ENCODE measurements at places on chromosomes 2 and 18.

- no peak for DNase-seq
Observed at GRCh38 chr18:76052227-76052595, 442.8 kb downstream of the ZNF516 start.

GRCh38 chr2:68018727-68019126 lies 44.1 kb downstream of the C1D start:
- no peak for DNase-seq

GRCh38 chr2:240435948-240436682 lies 652 bp downstream of the GPC1 start:
- DNase-seq = no peak

DNA sequence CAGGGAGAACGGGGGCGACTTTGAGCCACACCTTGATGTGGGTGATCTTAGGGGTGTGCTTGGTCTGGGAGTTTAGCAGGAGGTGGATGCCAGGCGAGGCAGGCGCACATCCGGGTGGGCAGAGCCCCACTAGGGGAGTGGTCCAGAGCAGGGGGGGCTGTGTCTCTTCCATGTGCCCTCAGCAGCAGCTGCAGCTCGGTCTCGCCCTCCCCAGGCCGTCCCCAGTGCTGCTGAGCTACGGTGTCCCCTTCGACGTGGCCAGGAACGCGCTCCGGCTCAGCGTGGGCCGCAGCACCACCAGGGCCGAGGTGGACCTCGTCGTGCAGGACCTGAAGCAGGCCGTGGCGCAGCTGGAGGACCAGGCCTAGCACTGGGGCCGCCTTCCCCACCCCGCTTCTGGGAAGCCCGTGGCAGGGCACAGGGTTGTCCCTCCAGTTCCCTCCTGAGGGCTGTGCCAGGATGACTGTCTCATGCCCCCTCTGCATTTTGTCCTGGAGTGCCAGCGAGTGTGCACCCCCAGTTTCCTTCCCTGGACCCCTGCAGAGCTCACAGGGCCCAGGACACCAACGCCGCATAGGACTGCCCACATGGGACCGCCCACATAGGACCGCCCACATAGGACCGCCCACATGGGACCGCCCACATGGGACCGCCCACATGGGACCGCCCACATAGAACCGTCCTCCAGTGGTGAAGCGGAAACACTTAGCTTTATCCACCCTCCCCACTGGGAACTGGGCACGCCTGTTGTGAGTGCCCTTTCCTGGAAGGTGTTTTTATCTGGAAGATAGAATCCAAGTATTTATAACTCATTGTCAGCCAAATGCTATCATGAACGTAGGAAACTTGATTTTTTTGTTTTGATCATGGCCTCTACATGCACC lies 1.9 kb upstream of the ESPNL start:
- DNase-seq = no peak

GRCh38 chr2:134217351-134217750 lies 36.5 kb upstream of the MGAT5 start:
- DNase-seq = no peak

DNA sequence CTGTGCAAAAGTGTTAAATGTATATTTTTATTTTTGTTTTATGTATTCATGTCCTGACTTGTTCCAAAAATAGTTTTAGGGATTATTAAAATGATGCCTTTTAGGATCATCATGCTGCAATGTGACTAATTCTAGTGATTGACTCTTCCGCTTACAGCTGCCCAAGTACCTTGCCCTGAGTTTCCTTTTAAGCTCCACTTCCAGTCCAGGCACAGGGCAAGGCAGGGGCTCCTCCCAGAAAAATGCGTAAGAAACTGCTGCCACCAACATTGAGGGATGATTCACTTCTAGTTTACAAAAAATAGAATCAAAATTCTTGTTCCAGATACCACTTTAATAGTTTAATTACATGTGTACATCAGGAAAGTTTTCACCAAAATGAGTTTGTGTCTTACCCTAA lies 116.4 kb downstream of the IRS1 start:
- DNase-seq = no peak

GRCh38 chr2:191899410-191899809 lies 52.5 kb upstream of the CAVIN2 start:
- no peak for DNase-seq

DNA sequence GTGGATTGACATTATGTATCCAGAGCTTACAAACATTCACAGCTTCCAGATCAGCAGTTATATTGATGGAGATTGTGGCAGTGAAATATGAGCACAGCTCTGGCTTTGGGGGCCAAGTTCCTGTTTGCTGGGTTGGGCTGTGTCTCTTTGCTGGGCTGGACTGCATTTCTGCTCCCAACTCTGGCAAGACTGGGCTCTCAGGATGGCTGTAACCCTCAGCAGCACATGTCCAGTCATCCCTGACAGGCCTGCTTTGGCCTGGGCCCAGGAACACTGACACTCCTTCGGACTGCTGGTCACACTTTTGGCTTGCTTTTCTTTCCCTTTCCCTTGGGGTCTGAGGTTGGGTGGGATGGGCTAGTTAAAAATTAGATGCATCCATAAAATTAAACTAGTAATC lies 17.9 kb upstream of the VPS4B start:
- DNase-seq = no peak

- no peak for DNase-seq
Observed at GRCh38 chr18:40006634-40007033, 1948.4 kb upstream of the PIK3C3 start.

- DNase-seq = no peak
Observed at GRCh38 chr2:195543902-195544894, 112.8 kb upstream of the SLC39A10 start.

DNA sequence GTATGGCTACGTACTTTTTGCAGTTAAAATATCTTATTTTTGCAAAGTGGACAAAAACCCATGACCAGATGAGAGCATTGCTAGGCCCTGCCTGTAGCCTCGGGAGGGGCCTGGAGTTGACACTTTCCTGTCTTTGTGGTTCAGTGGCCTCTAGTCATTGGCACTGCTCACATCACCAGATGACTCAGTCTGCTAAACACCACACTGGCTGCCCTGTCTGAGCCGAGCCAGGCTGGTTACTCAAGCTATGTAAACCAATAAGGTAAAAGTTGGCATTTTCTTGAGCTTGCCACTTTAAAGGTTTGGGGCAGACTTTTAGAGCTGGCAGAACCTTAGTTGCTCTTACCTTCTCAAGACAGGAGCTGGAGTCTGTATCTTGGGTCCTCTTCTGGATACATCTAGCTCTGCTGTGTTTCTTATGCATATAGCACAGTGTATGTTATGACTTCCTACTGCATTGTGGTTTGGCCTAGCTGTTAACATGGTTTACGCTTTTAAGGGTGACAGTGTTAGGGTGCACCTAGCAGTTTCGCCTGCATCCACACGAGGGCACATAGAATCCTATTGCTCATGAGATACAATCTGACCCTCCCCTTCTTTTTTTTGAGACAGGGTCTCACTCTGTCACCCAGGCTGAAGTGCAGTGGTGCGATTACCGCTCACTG lies 76.4 kb downstream of the AP1S3 start:
- no peak for DNase-seq

GRCh38 chr2:158013891-158014290 lies 87.8 kb upstream of the UPP2 start:
- DNase-seq = no peak

GRCh38 chr2:100941646-100942240 lies 60.3 kb upstream of the RPL31 start:
- no peak for DNase-seq

DNA sequence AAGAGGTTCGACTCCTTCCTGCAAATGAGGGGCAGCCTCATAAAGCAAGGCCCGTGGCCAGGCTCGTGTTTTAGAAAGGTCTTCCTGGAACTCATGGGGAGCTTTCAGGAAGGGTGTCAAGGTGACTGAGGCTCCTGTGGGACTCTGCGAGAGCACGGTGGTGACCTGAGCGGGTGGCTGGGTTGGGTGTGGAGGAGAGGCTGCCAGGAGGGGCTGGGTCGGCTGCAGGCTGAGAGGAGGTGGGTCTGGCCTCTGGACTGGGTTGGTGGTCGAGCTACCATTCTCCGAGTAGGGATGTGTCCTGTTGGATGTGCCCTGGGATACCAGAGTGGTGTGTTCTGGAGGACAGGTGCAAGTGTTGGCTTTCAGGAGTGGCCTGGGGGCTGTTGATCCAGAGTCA lies 86.4 kb downstream of the DGKD start:
- DNase-seq = no peak

- DNase-seq = no peak
Observed at GRCh38 chr2:32222966-32223365, 41.7 kb downstream of the NLRC4 start.

DNA sequence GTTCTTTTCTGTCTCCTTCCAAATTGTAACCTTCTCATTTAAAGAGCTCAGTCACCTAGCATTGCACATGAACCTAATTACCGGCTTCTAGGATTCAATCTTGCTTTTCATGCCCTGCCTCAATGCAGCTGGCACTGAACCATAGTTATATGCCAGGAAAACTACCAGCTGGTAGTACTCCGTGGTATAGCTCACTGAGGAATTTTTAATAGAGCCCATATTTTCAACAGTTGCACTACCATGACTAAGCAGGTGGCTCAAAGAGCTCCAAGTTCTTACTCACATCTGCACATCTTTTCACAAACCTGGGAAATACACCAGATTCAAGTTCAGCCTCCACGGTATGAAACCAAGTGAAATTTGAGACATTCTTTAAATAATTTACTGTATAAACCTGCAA lies 363.5 kb downstream of the GRB14 start:
- DNase-seq = no peak

DNA sequence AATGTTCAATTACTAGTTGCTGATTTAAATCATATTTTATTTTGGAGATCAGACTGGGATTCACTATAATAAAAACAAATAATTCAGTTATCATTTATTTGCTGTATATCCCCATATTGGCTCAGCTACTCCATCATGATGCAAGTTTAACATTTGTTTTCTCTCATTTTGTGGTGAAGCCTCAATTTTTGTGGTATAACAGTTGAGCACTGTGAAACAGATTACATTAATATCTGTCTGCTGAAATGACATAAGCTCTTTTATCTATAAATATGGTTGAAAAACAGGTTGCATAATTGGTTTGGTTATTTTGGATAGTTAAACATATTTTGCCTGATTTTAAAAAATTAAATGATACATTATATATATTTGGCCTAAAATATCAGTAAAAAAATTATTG lies 67.7 kb downstream of the DPP4 start:
- DNase-seq = no peak

- no peak for DNase-seq
Observed at GRCh38 chr2:135030826-135031225, 16.4 kb downstream of the MAP3K19 start.

DNA sequence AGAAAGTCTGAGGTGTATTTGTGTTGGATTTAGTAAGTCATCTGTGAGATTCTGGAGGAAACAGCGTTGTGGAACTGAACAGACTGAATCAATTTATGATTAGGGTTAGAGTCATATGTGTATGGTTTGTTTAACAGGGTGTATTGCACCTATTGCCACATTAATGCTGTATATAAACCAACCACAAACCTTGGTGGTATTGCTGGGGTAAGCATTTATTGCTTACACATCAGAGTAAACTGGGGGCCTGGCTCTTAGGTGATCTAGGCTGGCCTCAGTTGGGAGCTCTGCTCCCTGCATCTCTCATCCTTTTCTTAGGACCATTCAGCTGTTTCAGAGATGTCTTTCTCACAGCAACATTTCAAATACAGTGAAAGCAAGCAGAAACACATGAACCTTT lies 59.7 kb upstream of the GRB14 start:
- DNase-seq = no peak

DNA sequence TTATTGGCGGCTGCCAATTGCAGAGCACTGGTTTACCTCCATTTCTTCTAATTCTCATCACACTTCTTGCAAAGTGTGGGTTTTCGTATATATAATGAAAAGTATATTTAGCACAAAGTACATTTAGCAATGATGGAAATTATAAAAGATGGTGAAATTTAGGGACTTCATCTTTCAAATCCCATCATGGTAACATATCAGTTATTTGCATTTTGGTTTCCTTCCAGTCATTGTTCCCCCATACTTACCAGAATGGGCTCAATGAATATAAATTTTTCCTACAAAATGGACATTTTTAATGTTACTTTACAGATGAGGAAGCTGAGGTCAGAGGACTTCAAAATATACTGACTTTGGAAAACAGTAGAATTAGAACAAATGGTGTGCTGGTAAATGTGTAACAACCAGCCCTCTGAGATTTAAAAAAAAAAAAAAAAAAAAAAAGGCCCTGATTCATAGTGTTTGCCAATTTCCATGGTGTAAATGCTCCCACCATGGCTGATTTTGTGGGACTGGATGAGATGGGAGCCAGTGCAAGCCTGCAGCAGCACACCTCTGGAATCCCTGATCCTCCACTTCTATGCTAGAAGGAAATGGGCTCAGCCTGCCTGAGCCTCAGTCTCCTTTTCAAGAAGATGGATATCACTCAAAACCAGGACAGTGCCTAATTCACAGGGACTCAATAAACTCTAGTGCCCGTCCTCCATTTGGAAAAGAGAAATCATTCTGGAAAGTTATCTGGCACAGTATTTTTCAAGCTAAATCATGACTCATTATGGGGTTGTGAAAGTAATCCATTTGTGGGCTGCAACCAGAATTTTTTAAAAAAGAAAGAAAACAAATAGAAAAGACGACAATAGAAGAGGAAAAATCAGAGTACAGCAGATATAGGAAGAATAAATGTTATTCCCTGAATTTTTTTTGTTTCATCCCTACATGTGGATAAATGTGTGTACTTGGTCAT lies 34.0 kb downstream of the LBH start:
- DNase-seq = no peak

GRCh38 chr2:113341191-113341869 lies 62.6 kb upstream of the PAX8 start:
- DNase-seq = no peak

DNA sequence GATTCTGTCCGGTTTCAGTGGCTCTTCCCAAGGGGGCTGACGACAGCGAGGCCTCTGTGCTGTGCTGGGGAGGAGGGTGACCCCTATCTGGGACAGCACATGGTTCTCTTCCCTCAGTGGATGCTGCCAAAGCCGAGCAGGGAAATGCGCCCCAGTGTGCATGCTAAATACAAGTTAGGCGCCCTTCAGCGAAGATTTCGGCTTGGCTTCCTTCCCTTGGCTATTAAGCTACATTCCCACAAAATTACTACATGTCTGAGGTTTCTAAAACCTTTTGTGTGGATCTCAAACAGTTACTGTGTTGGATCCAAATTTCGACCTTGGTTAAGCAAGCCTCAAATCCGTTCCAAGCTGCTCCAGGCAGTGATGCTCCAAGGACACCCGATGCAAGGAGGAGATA lies 440.3 kb downstream of the NRXN1 start:
- no peak for DNase-seq

GRCh38 chr2:36912695-36913094 lies 53.6 kb downstream of the STRN start:
- no peak for DNase-seq

DNA sequence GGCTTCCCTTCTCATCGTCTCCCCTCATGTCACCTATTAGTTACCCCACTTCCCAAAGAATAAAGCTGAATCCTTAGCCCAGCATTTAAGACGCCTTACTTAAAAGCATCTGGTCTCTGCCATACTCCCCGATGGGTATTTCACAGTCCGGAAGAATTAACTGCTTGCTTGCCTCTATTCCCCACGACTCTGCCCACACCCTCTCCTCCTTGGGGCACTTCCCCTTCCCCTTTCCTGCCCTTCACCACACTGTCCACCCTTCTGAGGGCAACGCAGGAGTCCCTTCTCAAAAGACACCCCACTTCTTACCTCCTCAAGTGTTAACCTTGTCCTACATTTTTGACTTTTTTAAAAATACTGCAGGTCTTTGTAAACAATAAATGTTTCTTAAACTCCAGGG lies 60.1 kb upstream of the RMP24 start:
- no peak for DNase-seq

Measured in activated CD8-positive, alpha-beta memory T cell treated with anti-CD3 and anti-CD28 coated beads for 1 hour (primary cell).